ENCODE measurements at places on chromosomes 3 and 15.

GRCh38 chr3:44041726-44042125 lies 200.0 kb upstream of the TOPAZ1 start:
- no peak for DNase-seq

GRCh38 chr3:95725770-95726169 lies 1088.6 kb upstream of the EPHA6 start:
- DNase-seq = no peak

DNA sequence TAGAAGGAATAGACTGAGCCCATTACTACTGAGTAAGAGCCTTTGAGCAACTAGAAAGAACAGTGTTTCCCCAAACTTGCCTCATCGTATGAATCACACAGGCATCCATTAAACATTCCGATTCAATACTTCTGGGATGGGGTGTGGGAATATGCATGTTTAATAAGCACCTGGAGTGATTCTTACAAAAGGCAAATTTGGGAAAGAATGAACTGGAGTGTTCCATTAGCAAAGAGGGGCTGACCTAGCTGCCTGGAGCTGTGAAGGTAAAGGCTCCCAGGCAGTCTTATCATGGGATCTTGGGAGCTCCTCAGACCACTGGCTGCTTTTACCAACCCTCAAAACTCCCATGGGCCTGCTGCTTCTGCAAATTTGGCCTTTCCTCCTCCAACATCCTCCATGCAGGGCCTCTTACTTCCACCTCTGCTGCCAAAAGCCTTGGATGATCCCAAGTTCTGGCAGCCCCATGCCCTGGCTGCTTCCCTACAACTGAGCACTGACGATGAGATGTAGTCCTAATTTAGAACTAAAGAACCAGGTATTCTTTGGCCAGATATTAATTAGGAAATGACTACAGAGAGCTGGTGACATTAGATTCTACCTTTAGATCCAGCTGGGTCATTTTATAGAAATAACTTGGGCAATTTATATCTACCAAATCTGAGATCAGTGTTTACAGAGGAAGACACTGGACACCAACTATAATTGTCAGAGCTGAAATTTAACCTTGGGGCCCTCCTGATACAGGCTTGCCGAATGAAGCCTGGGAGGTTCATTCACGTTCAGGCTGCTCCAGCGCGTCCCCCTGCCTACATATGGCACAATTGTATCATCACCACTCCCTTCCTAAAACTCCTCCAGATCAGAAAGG lies 11.2 kb upstream of the HOMER2 start:
- no peak for DNase-seq

DNA sequence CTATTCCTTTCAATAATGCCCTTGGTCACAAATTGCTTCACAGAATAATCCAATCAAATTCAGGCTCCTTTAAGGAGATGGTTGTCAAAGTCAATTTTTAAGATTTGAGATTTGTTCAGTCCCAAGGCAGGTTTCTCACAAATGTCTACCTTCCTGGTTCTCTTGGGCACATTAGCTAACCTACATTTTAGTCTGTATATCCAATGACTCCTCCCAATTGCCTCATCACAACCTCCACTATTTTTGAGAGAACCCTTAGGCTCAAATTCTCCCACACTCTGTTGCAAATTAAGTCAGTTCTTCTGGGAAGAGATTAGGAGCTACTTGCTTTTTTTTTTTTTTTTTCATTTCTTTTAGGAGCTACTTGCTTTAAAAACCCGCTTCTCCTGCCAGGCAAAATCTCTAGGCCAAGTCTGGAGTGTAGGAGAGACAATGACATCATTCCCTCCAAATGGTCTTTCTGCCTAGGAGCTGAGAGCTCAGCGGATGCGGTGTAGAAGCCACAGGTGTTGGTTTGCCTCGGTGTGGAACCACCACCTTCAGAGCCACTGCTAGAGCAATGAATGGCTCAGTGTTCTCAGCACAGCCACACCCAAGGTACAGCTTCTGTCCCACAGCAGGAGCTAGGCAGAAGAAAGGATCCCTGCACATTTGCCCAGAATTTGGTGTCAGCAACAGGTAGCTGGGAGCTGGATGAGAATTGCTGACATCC lies 10.0 kb upstream of the INO80 start:
- DNase-seq = no peak

- DNase-seq = no peak
These were observed 1.4 kb upstream of the COL8A1 start for GRCh38 chr3:99637016-99637367.

DNA sequence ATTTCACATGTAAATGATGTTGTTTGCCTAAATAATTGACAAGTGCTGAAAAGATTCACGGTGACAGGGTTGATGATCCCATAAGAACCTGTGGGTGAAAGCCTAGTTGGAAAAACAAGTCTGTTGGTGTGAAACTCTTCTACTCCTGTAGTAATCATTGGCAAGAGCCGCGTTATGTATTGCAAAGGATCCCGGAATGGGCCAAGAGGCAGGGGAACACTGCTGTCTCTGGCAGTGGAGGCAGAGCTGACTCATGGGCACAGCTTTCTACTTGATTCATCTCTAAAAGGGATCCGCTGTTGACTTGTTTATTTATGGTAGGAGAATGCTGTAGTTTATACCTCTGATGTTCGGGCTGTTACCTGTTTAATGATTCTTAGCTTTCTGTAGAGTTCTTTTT lies 63.1 kb downstream of the MAP6D1 start:
- DNase-seq = no peak

DNA sequence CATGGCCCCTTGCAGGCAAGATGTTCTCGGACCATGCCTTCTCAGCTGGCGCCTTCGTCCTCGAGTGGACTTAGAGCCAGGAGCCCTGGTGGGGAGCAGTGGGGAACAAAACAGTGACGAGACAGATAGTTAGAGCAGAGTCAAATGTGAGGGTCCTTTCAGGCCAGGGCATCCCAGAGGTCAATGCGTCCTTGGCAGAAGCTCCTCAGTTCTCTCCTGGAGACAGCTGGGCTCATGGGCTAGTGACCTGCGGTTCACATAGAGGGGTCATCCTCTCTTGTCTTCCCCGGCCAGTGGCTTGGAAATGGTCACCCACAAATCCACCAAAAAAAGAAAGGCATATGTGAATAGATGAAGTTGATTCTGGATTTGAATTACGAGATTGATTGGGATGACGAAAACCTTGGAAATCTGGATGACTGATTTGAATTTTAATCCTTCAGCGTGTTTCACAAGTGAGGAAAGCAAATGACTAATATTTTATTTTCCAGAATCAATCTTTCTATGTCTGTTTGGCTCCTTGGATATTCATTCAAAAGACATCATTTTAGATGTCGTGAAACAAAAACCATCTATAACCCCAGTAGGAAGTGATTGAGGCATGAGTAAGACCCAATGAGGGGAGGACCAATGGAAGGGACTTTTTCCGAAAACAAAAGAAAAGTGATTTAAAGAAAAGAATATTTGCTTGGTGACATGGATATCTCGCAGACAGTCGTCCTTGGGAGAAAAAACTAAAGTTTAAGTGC lies 84.5 kb downstream of the ASB7 start:
- DNase-seq = no peak

DNA sequence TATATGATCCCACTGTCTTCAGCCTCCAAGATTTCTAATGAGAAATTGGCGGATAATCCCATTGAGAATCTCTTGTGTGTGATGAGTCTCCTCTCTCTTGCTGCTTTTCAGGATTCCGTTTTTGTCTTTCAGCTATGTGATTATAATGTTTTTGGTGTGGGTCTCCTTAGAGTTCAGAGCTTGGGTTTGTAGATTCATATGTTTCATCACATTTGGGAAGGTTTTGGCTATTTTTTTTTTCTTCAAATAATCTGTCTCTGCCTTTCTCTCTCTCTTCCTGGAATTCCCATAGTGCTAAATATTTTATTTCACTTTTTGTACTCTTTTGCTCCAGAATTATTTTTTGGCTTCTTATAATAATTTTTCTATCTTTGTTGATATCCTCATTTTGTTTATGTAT lies 40.4 kb downstream of the SACM1L start:
- DNase-seq = no peak

GRCh38 chr3:21592828-21593227 lies 158.2 kb downstream of the ZNF385D start:
- DNase-seq = no peak

GRCh38 chr3:175977968-175978752 lies 1119.0 kb downstream of the NAALADL2 start:
- no peak for DNase-seq

GRCh38 chr3:32423534-32423933 lies 31.9 kb downstream of the CMTM7 start:
- no peak for DNase-seq

- DNase-seq = no peak
These were observed 254.3 kb upstream of the ARHGEF26 start for GRCh38 chr3:153866901-153867300.

GRCh38 chr15:99424978-99425656 lies 140.7 kb upstream of the MEF2A start:
- peak; percentile 37 for DNase-seq

GRCh38 chr15:62275831-62276230 lies 110.7 kb upstream of the C2CD4B start:
- DNase-seq = no peak

DNA sequence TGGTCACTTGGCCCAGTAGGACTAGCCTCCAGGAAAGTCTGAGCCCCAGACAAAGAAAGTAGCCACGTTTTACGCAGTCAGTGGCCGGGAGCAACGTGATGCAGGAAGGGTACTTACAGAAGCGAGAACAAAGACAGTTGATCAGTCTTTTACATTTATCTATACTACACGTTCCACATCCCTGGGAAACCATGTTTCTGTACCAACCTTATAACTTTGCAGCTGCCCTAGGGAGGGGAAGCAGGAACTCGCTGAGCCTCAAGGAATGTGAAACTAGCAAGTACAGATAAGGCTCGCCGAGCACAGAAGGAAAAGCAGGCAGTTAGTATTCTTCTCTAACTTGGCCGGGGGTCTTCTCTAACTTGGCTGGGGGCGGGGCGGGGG lies 3.4 kb upstream of the KNL1 start:
- no peak for DNase-seq

GRCh38 chr15:74712311-74712710 lies 13.0 kb downstream of the CYP1A1 start:
- no peak for DNase-seq

GRCh38 chr15:84992157-84992944 lies 10.7 kb downstream of the PDE8A start:
- no peak for DNase-seq

- DNase-seq = no peak
These were observed 625 bp upstream of the RBM15B start for GRCh38 chr3:51390246-51391074.

- no peak for DNase-seq
These were observed 58.7 kb downstream of the P2RY1 start for GRCh38 chr3:152893647-152894046.

GRCh38 chr15:80733460-80733859 lies 38.4 kb downstream of the ABHD17C start:
- no peak for DNase-seq

DNA sequence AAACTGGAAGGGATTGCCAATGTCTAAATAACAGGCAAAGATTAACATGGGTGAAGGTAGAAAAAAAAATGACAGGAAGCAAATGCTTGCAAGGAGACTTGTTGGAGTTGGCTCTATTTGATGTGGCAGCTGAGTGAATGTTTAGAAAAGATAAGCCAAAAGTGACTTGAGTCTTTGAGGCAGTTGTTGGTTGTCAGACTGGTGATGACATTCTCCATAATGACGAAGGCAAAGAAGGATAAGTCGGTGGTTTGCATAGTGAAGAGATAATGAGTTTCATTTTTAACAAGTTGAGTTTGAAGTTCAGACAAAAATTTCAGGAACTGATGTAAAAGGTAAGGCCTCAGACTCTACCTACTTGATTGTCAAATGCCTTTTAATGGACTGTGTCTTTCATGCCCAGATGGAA lies 704.1 kb upstream of the SGO1 start:
- no peak for DNase-seq

DNA sequence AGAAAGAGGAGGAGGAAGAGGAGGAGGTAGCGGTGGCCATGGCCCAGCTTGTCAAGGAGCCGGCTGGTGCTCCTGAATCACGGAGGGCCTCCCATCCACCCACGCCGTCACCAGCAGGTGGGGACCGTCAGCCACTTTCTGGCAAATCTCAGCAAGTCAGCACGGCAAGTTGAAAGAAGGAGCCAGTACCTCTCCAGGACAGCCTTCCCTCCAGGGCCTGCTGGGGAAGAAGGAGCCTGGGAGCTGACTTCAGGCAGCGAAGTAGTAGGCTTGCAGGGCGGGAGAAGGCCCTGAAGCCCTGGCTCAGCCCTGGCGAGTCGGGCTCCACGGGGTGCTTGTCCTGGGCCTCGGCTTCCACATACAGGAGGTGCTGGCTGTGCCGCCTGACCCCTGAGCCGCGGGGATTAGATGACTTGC lies 99.2 kb upstream of the TRPM1 start:
- DNase-seq = peak; percentile 40

DNA sequence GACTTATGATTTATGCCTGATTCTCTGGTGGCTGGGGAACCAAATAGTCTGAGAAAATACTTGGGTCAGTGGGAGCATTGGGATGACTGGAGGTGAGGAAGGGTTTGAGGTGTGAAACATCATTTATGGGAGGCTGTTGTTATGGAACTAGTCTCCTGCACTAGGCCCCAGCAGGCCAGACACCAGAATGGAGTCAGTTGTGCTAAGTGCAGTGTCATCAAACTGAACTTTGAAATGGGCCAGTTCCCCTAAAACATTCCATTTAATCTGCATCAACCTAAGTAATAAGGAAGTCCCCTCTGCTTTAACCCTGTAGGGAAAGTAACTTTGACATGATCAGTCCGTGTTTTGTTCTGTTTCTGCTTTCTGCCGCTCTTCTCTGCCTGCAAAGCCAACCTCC lies 44.9 kb upstream of the KLHL25 start:
- no peak for DNase-seq

DNA sequence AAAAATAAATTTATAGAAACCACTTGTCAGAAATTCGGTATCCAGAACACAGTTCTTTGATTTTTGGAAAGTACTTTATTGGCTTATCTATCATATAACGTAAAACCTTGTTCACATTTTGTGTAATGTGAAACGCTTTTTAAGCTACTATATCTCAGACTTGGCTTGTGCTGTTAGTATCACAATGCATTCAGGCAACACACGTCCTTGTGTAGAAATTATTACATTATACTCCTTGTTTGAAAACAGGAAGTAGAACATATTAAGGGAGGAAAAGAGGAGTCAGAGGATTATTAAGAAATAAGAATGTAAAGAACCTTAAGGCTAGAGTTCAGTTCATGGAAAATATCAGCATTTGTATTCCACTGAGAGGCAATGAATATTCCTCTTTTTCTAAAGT lies 1.6 kb downstream of the DNAJC13 start:
- DNase-seq = no peak

DNA sequence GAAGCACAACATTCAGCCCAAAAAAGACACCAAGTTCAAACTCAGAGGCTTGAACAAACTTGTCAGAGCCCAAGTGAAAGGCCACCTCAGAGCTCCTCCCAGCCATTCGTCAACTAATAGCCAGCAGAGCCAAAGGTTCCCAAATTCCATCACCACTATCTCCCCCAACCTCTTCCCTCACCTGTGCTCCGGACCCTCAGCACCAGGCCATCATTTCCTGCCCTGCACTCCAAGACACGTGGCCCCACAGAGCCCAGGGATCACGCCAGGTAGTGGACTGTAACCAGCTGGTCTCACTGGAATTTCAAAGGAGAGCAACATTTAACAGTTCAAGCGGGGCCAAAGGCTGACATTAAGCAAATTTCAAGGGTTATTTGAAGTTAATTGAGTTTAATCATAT lies 245.2 kb upstream of the IGF1R start:
- no peak for DNase-seq

GRCh38 chr3:192489579-192489978 lies 237.8 kb downstream of the FGF12 start:
- DNase-seq = no peak
